NCI-H1092 (cell line): ENCODE measurements at places on chromosomes 1 and 21.

GRCh38 chr1:225877580-225877979 lies 4.6 kb downstream of the TMEM63A start:
- peak; percentile 21 for DNase-seq

- DNase-seq: no peak
Measured at GRCh38 chr21:38716942-38717341, 88.8 kb upstream of the ETS2 start.

DNA sequence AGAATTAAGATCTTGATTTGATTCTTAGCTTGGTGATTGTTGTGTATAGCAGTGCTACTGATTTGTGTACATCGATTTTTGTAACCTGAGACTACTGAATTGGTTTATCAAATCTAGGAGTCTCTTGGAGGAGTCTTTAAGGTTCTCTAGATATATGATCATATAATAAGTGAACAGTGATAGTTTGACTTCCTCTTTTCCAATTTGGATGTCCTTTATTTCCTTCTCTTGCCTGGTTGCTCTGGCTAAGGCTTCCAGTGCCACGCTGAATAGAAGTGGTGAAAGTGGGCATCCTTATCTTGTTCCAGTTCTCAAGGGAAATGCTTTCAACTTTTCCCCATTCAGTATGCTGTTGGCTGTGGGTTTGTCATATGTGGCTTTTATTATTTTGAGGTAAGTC lies 61.5 kb upstream of the LYST start:
- DNase-seq: no peak

GRCh38 chr1:196180847-196181593 lies 427.2 kb downstream of the KCNT2 start:
- DNase-seq: no peak

- DNase-seq: no peak
Measured at GRCh38 chr1:21530368-21531016, 21.3 kb downstream of the ALPL start.

DNA sequence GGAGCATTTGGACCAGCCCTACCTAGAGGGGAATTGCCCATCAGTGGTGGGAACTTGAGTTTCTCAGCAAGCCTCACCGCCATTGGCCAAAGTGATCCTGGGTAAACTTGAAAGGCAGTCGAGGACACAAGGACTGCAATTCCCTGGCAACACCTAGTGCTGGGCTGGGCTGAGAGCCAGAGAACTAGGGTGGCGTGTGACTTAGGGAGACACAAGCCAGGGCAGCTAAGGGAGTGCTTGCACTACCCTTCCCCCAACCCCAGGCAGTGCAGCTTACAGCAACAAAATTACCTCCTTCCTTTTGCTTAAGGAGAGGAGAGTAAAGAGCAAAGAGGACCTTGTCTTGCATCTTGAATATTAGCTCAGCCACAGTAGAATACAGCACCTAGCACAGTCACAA lies 176.9 kb upstream of the PRMT6 start:
- peak; percentile 18 for DNase-seq

DNA sequence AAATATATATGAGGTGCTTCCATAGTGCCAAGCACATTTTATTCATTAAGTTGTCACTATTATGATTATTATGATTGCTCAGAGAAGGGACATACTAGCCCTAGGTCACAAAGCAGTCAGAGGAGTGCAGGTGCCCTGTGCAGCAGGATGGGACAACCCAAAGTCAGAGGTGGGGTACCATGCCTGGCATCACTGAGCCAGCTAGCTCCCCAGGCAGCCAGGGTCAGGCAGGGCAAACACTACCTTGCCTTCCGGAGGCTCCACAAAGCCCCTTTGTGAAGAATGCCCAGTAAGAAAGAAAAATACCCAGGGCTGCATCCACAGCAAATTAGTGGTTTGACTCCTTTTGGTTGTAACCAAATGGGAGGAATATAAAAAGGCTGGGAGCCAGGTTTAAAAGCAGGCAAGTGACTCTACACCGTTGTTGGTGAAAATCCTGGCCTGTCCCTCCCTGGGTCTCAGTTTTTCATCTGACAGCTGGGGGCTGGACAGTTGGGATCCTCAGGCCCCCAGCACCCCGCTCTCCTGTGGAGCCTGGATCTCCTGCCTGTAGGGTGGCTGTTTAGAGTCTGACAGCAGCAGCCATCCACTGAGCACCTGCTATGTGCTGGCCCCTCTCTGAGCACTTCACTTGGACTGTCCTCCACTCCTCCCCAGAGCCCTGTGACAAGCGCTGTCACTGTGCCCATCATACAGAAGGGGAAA lies 98.8 kb downstream of the GLIS1 start:
- DNase-seq: no peak

DNA sequence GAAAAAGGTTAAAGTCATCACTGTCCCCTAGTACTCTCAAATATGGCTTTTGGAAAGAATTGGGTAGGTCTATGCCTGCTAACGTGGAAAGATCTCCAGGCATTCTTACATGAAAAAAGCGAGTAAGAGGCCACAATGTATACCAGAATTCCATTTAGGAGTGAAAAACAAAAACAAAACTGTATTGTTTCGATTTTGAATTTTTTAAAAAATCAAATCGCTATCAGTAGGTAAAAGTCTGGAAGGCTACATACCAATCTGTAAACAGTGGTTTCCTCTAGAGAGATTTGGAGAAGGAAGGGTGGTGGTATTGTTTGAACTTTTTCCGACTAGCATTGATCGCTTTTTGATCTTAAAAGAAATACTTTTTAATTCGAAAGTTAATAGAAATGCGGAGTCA lies 55.9 kb downstream of the RRAGC start:
- DNase-seq: no peak

DNA sequence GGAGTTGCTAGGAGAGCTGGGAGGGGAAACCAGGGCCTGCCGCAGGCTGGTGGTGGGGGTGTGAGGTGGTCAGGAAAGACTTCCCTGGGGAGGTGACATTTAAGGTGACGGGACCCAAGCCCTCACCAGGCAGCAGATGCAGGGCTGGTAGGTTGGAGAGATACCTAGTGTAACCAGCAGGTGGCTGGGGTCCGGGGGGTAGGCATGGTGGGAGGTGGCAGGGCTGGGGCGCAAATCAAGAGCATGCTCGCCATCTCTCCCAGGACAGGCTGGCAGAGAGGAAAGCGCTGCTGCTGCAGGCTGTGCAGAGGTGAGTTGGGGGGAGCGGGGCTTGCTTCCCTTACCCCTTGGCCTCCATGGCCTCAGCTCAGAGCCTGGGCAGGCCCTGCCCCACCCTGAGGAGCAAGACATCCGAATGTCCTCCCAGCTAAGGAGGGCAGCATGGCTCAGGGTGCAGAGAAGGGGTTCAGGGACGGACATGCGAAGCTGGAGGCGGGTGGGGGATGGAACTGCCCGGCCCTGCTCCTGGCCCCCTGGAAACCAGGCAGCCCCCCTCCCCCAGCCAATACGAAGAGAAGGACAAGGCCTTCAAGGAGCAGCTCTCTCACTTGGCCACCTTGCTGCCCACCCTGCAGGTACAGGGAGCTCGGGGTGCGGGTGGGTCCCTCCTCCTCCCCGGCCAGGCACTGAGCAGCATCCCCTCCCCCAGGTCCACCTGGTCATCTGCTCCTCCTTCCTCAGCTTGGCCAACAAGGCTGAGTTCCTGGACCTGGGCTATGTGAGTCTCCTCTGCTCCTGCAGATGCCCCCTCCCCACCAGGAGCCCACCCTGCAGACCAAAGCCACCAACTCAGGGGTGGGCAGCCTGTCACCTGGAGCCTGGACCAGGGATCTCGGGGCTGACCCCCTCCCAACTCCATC lies 4.0 kb downstream of the RNF207 start:
- peak; percentile 71 for DNase-seq

- no peak for DNase-seq
Measured at GRCh38 chr1:119147661-119148090, 7.2 kb upstream of the WARS2 start.

DNA sequence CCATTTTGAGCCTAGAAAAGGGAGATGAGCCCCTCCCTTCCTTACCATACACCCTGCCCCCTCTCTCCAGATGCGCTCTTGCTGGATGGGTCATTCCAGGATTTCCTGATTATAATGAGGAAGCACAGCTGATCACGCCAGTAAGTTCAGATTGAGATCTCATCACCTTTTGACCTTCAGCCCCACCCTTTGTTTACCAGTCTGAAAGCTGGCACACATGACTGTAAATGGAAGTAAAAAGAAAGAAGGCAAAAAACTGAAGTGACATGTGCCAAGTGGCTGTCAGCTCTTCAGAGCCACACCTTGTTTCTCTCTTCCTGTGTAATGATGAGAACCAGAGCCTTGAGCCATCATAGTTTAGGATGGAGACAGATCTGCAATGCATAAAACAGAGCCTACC lies 27.9 kb downstream of the S1PR1 start:
- DNase-seq: no peak

GRCh38 chr1:98426092-98426491 lies 235.4 kb upstream of the SNX7 start:
- no peak for DNase-seq

- no peak for DNase-seq
Measured at GRCh38 chr1:239527051-239527693, 140.8 kb downstream of the CHRM3 start.

DNA sequence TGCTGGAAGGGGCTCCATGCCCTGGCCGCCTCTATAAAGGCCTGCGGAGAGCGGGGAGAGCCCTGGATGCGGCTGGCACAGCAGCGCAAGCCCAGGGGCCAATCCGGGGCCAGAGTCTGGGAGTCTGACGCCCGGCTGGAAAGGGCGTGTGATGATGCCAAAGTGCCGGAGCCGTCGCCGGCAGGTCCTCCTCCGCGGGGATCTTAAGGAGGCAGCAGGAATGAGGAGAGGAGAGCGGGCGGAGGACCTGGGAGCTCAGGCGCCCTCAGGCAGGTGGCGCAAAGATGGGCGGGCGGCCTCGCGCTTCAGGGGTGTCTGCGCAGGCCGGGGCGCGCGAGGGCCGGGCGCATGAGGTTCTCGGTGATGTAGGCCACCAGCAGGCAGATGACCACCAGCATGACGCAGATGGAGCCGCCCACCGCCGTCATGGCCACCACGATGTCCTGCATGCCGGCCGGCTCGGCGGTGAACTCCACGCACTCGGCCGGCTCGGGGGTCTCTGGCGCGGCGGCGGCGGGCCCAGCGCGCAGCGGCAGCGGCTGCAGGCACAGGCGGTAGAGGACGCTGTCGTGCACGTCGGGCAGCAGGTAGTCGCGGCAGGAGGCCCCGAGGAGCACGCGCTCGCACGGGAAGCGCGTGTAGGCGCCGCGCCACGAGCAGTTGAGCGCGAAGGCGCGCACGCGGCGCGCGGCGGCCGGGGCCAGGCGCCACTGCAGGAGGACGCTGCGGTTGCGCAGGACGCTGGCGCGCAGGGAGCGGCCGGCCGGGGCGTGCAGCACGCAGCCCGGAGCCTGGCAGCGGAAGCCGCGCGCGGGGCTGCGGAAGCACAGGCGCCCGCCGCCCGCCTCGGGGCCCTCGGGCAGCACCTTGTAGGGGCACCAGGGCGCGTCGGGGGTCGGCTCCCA lies 653 bp downstream of the FNDC10 start:
- DNase-seq: no peak

DNA sequence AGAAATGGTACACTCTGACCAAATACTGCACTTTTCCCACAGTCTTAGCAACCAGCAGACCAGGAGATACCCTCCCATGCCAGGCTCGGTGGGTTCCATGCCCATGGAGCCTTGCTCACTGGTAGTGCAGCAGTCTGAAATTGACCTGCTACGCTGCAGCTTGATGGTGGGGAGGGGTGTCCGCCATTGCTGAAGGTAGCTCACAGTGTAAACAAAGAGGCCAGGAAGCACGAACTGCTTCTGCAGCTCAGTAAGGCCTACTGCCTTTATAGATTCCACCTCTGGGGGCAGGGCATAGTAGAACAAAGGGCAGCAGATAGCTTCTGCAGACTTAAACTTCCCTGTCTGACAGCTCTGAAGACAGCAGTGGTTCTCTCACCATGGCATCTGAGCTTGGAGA lies 12.3 kb upstream of the IFI44L start:
- no peak for DNase-seq

- no peak for DNase-seq
Measured at GRCh38 chr1:244945109-244945671, 80.8 kb upstream of the HNRNPU start.

- DNase-seq: no peak
Measured at GRCh38 chr1:248243204-248243603, 12.0 kb downstream of the OR2M4 start.

DNA sequence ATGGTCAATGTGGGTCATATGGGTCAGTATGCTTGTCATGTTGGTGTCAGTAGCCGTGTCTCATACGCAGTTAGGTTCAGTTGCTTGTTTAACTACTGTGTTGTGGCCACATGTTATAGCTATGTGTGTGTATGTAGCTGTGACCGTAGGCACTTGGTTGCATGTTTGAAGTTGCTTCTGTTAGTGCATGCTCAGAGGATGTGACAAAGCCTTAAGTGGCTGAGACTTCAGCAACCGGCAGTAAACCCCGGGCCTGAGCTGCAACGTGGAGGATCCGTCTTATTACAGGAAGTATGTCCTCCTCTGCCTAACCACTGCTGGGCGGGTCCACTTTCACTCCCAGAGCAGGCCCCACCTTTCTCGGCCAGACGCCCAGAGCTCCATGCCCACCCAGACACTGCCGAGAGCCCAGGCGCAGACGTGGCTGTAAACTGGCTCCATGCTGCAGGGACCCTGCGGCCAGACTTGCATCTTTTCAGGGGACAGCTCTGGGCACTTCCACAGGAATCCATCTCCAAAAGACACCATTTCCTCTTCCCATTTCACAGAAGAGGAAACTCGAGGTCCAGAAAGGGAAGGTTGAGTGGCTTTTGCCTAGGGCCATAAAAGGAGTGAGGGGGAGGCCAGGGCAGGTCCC lies 2.2 kb downstream of the TCEA3 start:
- peak; percentile 86 for DNase-seq

DNA sequence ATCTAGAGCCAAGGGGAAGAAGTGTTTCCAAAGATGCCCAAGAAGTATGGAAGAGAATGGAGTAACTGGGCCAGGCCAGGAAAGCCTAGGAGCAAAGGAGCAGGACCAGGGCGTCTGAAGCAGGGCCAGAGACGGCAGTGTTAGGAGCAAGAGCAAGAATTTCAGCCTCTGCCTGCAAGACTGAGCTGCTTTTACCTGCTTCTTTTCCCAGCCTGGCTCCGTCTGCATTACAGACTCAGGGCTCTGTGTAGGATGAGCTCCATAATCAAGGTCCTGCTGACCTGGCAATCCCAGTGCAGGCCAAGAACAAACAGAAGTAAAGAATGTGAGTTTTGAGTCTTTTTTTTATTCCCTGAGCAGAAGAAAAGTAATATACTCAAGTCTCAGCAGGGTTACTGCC lies 10.1 kb downstream of the FMO1 start:
- DNase-seq: no peak

- no peak for DNase-seq
Measured at GRCh38 chr21:17422931-17423330, 89.9 kb upstream of the CXADR start.

- DNase-seq: no peak
Measured at GRCh38 chr21:45055861-45056260, 18.5 kb upstream of the ADARB1 start.

DNA sequence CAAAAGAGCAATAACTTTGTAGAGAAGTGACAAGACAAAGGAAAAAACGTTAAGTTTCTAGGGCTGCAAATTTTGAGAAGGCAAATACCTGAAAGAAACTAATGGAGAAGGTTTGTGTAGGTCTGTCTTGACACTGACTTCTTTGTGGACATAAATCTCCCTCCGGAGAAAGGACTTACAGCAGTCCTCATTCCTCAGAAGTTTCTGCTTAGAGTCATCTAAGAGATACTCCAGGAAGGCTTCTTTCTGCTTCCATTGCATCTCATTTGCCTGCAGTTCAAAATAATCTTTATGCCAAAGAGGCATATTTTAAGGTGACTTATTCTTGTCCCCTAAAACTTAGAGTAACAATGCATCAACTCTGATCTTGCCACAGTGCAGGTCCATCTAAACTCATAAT lies 4.4 kb upstream of the C4BPB start:
- DNase-seq: no peak
